Activated CD4-positive, alpha-beta T cell treated with anti-CD3 and anti-CD28 coated beads for 36 hours (primary cell): ENCODE measurements at places on chromosomes 6 and 20. TPM values are rescaled to one million over a fixed set of nuclear protein-coding genes. Genes with fewer than 3 reads are reported as not detected.

DNA sequence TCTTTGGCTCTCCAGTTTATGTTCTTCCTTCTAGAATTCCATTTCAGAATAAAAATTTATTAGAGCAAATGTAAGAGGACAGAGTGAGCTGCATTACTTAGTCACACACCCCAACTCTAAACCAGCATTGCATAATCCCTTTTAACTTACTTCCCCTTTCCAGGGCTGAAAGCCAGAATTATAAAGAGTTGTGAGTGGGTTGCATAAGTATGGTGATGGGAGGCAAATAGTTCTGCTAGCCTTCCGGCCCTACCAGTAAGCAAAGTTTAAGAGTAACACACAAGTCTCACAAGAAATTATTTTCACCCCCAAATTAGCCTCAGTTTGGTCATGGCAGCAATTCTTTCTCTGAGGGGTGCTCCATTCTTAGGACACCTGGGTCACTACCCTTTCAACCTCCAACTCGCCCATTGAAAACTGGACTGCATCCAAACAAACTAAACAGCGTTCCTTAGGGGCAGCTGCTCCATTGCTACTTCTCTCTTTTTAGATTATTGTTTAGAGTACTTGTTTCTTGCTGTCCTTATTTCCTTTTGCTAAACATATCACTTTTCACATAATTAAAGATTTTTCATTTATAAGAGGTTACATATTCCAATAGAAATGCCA is 1.6 kb downstream of the KIAA0408 start:
- H3K36me3 ChIP-seq, result no peaks in the 10 kb centered on the region
- no peaks in the 10 kb centered on the region for H3K4me1 ChIP-seq
- no peak overlapping the region for H3K4me3 ChIP-seq
- peaks cover 3% of the 10 kb centered on the region for H3K27me3 ChIP-seq
- no peak overlapping the region for H3K27ac ChIP-seq

GRCh38 chr6:165894171-165894825 is 231.3 kb upstream of the PDE10A start:
- no peaks in the 10 kb centered on the region for H3K36me3 ChIP-seq
- no peak for DNase-seq
- H3K4me1 ChIP-seq, result no peaks in the 10 kb centered on the region
- no peak overlapping the region for H3K27ac ChIP-seq
- H3K27me3 ChIP-seq, result peaks cover 4% of the 10 kb centered on the region

PGC gene
- not detected for total RNA-seq

- no peaks in the 10 kb centered on the region for H3K36me3 ChIP-seq
- no peak overlapping the region for H3K4me3 ChIP-seq
- peaks cover 30% of the 10 kb centered on the region for H3K27me3 ChIP-seq
- DNase-seq, result peak; percentile 48
Measured at GRCh38 chr6:44339763-44340625, 2.5 kb upstream of the SPATS1 start.

- H3K27me3 ChIP-seq, result no peaks in the 10 kb centered on the region
- no peak overlapping the region for H3K4me3 ChIP-seq
Measured at GRCh38 chr20:54223751-54224150, 15.9 kb downstream of the PFDN4 start.

DNA sequence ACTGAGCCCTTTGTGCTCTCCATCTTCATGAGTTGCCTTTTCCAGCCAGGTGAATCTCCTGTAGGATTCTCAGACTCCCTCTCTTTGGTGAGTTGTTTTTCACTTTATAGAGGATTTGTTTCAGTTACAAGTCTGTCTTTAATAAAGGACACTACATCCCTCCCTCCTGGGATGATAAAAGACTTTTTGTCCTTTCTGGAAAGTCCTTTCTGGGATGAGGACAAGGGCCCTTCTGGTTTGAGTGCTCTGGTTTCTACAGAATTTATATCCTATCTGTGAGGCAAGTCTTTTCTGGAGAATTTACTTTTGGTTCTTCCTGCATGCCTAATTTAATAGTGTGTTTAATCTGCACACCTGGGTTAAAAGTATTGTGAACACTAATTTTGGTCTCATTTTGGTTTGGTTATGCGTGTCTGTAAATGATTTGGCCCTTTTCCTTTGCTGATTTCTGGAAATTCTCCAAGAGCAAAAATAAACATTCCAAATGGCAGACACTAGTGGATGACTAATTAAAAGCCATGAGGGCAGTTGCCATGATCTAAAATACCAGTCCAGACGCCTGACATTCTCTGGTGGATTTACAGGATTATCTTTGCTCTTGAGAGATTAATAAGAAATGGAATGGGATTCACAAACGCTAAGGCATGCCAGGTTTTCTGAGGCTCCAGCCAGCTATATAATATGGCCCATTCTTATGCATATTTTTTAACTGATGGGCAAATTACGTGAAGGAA is 44.8 kb downstream of the TCP11 start:
- no peak for DNase-seq
- H3K4me1 ChIP-seq, result no peaks in the 10 kb centered on the region
- no peak overlapping the region for H3K27ac ChIP-seq
- H3K4me3 ChIP-seq, result no peak overlapping the region
- no peaks in the 10 kb centered on the region for H3K27me3 ChIP-seq
- no peaks in the 10 kb centered on the region for H3K36me3 ChIP-seq

DNA sequence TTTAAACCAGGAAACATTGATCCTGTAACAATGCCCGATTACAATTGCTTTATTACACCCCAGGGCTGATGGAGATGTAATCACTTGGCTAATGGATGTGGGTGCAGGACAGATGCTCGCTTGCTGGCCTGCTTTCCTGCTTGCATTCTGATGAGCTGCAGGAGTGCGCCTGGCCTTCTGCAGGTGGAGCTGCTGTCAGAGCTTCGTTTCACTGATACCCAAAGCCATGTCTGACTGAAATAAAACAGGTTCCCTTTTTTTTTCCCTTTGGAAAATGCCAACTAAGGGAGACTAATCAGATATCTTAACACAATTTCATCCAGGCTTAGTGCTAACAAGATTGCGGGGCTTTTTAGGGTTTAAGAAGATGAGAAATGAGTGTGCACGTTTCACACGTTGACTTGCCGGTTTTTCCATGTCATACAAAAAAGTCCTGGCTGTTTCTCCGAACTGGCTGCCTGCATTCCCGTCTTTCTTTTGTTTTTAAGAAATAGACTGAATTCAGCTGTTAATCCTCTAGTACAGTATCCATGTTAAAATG is 60.7 kb downstream of the VAPB start:
- H3K4me3 ChIP-seq, result no peak overlapping the region
- DNase-seq, result no peak
- H3K27ac ChIP-seq, result no peak overlapping the region
- H3K4me1 ChIP-seq, result peaks cover 3% of the 10 kb centered on the region
- peaks cover 47% of the 10 kb centered on the region for H3K36me3 ChIP-seq
- no peaks in the 10 kb centered on the region for H3K27me3 ChIP-seq

DNA sequence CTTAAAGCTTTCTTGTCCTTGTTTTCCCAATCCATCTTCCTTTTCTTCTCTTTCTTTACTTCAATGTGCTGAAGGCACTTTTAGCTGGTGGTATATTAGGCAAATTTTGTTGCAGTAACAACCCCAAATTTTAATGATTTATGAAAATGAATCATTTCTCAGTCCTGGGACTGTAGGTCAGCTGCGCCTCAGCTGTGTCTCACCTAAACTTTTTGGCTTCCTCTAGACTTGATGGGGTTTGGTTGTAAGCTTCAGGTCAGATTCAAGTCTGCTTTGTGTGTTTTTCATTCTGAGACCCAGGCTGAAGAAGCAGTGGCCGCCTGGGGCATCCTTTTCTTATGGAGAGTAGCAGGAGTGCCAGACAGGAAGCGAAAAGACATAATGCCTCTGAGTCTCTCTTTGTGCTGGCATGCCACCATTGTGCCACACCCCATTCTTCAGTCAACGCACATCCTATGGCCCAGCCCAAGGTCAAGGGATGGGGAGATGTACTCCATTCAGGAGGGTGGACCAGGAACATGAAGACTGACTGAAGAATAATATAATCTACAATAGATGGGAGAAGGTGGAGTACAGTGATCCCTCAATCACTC is 28.9 kb upstream of the CD83 start:
- H3K4me3 ChIP-seq, result no peak overlapping the region
- no peak overlapping the region for H3K27ac ChIP-seq
- peaks cover 3% of the 10 kb centered on the region for H3K27me3 ChIP-seq
- peaks cover 23% of the 10 kb centered on the region for H3K4me1 ChIP-seq
- H3K36me3 ChIP-seq, result peaks cover 2% of the 10 kb centered on the region

SLC22A1 gene
- 1.2 TPM for total RNA-seq

C6orf141 gene
- 1.1 TPM for total RNA-seq

DNA sequence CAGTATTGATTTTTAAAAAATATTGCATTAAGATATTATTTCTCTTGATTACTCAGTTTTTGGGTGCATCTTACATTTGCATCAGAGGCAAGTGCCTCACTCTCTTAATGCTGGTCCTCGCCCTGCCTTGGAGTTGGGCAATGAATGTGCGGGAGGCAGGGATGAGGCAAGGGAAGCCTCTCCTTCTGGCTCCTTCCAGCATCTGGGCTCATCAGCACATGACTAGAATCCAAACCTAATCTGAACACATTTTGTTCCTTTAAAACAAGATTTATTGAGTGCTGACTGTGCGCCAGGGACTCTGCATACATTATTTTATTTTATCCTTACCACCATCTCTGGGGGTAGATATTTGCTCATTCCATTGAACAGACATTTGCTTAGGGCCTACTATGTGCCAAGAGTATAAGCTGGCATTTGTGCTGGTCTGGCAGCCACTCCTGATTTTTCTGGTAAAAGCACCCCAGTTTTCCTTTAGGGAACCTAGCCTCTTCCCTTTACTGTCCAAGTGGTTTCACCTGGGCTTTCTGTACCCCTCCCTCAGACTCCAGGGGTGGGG is 71.9 kb upstream of the ZNFX1 start:
- no peaks in the 10 kb centered on the region for H3K4me1 ChIP-seq
- peaks cover 2% of the 10 kb centered on the region for H3K27me3 ChIP-seq
- H3K4me3 ChIP-seq, result no peak overlapping the region
- H3K36me3 ChIP-seq, result no peaks in the 10 kb centered on the region
- H3K27ac ChIP-seq, result no peak overlapping the region
- DNase-seq, result no peak

BTN1A1 gene
- not detected for total RNA-seq

TREM2 gene
- total RNA-seq, result not detected

DNA sequence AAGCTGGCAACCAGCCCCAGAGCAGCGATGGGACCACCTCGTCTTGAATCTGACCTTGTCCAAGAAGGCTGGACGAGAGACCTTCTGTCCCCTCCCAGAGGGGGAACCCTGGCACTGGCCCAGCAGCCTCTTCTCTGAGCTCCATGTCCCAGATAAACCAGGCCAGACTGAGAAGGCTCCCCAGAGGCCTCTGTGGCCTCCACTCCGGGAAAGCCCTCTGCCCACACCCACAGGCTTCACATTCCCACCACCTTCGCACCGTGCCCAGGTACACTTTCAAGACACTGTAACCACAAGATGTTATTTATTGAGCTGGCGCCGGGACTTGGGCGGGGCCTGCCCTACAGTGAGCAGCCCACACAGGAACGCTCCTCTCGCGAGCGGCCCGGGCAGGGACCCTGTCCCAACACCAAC is 33.2 kb downstream of the ADA start:
- peaks cover 44% of the 10 kb centered on the region for H3K4me1 ChIP-seq
- H3K4me3 ChIP-seq, result no peak overlapping the region
- H3K36me3 ChIP-seq, result peaks cover 49% of the 10 kb centered on the region
- peak overlapping the region; percentile 39 for H3K27ac ChIP-seq
- DNase-seq, result peak; percentile 60

LRRN4 gene
- not detected for total RNA-seq

DNA sequence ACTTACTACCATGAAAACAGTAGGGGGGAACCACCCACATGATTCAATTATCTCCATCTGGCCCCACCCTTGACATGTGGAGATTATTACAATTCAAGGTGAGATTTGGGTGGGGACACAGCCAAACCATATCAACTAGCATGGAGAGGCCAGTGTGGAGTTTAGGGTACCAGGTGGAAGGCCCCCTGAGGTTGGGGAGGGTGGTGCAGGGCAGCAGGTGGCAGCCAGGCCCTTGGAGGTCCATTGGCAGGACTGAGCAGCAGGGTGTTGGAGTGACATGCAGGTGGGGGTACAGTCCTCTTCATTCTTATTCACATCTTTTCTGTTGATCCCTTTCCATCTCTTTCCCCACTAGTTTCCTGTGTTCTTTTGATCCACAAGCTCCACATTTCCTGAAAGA is 42.9 kb downstream of the PHACTR3 start:
- H3K36me3 ChIP-seq, result peaks cover 1% of the 10 kb centered on the region
- no peak for DNase-seq
- H3K4me1 ChIP-seq, result no peaks in the 10 kb centered on the region
- H3K4me3 ChIP-seq, result no peak overlapping the region
- no peak overlapping the region for H3K27ac ChIP-seq
- H3K27me3 ChIP-seq, result peaks cover 17% of the 10 kb centered on the region

GRCh38 chr6:35919827-35920751 is 809 bp downstream of the SRPK1 start:
- H3K27ac ChIP-seq, result peak overlapping the region; percentile 97
- H3K4me1 ChIP-seq, result peaks cover 42% of the 10 kb centered on the region
- peak overlapping the region; percentile 92 for H3K4me3 ChIP-seq
- H3K27me3 ChIP-seq, result no peaks in the 10 kb centered on the region
- DNase-seq, result peak; percentile 73

- H3K27ac ChIP-seq, result no peak overlapping the region
- no peaks in the 10 kb centered on the region for H3K27me3 ChIP-seq
- H3K36me3 ChIP-seq, result peaks cover 6% of the 10 kb centered on the region
- no peak for DNase-seq
- no peak overlapping the region for H3K4me3 ChIP-seq
- H3K4me1 ChIP-seq, result peaks cover 7% of the 10 kb centered on the region
Measured at GRCh38 chr20:63582382-63583063, 8.5 kb upstream of the HELZ2 start.

GRCh38 chr20:12255461-12255970 is 337.8 kb downstream of the BTBD3 start:
- no peak overlapping the region for H3K27ac ChIP-seq
- H3K4me1 ChIP-seq, result no peaks in the 10 kb centered on the region
- no peak for DNase-seq
- H3K27me3 ChIP-seq, result no peaks in the 10 kb centered on the region
- H3K36me3 ChIP-seq, result no peaks in the 10 kb centered on the region
- H3K4me3 ChIP-seq, result no peak overlapping the region

KIFC1 gene
- 89.3 TPM for total RNA-seq

GRCh38 chr6:164331026-164331425 is 916.5 kb downstream of the QKI start:
- no peak for DNase-seq
- no peak overlapping the region for H3K27ac ChIP-seq
- H3K36me3 ChIP-seq, result no peaks in the 10 kb centered on the region
- no peaks in the 10 kb centered on the region for H3K4me1 ChIP-seq
- no peak overlapping the region for H3K4me3 ChIP-seq

OR2H1 gene
- total RNA-seq, result not detected
